ENCODE measurements at places on chromosomes 12 and 14.
A peak's percentile ranks its signal among the peaks of the same experiment; 100 is the strongest.

GRCh38 chr12:69332815-69333358 lies 15.3 kb upstream of the LYZ start:
- no peak for DNase-seq

GRCh38 chr14:58560208-58560607 lies 77.6 kb upstream of the DACT1 start:
- DNase-seq: peak; percentile 7

DNA sequence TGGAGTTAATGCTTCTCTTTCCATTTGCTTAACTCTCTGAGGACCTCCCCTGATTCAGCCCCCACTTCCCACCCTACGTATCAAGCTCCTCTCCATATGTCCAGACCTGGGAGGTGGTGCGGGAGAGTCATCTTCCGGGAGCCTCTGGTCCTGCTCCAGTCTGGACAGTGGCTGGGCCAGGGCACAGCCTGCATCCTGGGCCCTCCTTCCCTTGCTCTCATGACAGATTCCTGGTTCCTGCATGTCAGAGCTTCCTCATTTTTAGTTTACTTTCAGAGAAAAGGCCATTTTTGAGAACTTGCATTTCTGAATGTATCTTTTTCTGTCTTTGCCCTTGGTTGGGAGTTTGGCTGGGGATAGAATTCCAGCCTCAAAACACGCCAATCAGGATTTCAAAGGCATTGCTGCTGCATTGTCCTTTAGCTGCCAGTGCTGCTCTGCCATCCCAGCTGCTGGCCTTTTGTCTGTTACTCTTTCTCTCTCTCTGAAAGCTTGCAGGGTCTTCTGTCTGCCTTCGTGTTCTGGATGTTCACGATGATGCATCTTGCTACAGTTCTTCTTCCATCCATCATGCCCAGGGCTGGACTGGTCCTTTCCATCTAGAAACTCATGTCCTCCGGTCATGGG lies 54.7 kb downstream of the SLC6A12 start:
- no peak for DNase-seq

DNA sequence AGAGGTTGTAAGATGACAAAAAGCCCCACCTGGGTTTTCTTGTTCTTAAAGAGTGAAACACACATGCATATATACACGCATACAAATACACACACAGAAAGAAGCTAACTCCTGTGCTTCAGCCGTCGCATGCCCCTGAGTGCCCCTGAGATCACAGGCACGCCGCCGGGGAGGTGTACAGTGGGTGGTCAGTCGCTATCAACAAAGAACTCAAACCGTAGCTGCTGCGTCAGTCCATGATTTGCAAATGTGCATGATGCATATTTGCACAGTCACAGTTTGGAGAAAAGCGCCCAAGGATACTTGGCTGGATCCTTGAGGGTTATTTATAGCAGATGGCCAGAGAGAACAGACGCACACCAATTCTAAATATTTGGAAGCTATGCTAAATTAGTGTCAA lies 206.9 kb downstream of the TMEM132D start:
- no peak for DNase-seq

DNA sequence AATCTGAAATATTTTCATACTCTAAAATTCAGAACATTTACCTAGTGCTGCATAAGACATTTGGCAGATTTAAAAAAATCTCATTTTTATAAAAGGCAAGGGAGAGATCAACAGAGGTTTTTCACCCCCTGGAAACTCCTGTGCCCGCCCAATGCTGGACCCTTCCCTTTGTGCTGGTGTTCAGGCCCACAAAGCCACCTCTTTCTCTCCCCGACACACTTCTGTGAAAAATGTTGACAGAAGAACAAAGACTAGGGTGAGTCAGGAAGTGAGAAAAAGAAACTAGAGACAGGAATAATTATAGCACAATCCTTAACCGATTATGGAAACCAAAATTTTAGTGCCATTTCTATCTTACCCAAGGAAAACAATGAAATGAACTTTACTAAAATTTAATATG lies 197.7 kb upstream of the STXBP6 start:
- DNase-seq: no peak

DNA sequence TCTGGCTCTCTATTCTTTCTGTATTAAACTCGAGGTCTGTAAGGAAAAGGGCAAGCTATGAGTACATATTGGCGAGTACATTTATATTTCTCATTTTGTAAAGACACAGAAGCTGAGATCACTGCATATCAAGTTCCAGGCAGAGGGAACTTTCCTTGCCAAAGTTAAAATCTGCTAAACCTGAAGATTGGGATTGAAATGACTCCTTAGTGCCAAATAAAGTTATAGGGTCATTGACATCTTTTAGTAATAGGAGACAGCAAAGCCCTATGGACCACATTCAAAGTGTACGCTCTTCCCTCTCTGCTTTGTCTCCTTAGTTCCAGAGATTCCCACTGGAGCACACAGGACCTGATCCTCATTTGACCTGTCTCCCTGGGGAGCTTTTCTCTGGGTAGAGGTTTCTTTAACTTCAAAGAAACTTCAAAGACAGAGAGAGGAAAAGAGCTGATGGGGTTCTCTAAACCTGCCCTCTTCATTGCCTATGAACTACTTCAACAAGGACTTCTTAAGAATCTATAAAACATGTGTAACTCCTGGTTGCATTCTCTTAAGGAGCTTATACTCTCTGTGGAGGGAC lies 42.6 kb upstream of the PTPRR start:
- DNase-seq: no peak
